Activated T-helper 2 cell treated with anti-CD3 and anti-CD28 coated beads, Interferon-gamma antibody, Interleukin-2, Interleukin-4, amounts not matched to agents 10 μg/mL and 5 μg/mL and 100 μg/mL, durations not matched to agents 14 hours and 24 hours and 36 hours (primary cell): ENCODE measurements at places on chromosomes 13 and 19. TPM values are rescaled to one million over a fixed set of nuclear protein-coding genes. Genes with fewer than 3 reads are reported as not detected.

ZNF844 gene
- total RNA-seq: 1.7 and 2.0 TPM in 2 replicates

PLEKHG2 gene
- total RNA-seq: 49.8 and 50.7 TPM in 2 replicates

GPC6 gene
- not detected in 2 replicates for total RNA-seq

B3GNT3 gene
- total RNA-seq: not detected in 2 replicates

CLDN10 gene
- not detected in 2 replicates for total RNA-seq

CAMSAP3 gene
- 0.23 and 0.55 TPM in 2 replicates for total RNA-seq

CNN2 gene
- 160 and 163 TPM in 2 replicates for total RNA-seq

PDE4A gene
- 105 TPM in 2 replicates for total RNA-seq

FCAR gene
- total RNA-seq: not detected in 2 replicates

CAB39L gene
- total RNA-seq: 4.0 and 5.8 TPM in 2 replicates

ING1 gene
- total RNA-seq: 16.3 and 17.9 TPM in 2 replicates

DLL3 gene
- total RNA-seq: 1.6 and 1.8 TPM in 2 replicates

KL gene
- 0.14 TPM in 2 replicates for total RNA-seq

KRTDAP gene
- total RNA-seq: not detected in 2 replicates

GRCh38 chr19:18651733-18652132 is 14.9 kb downstream of the KLHL26 start:
- no peak for DNase-seq

- DNase-seq: no peak
Measured at GRCh38 chr19:54024660-54025059, 33.2 kb downstream of the CACNG6 start.

DNA sequence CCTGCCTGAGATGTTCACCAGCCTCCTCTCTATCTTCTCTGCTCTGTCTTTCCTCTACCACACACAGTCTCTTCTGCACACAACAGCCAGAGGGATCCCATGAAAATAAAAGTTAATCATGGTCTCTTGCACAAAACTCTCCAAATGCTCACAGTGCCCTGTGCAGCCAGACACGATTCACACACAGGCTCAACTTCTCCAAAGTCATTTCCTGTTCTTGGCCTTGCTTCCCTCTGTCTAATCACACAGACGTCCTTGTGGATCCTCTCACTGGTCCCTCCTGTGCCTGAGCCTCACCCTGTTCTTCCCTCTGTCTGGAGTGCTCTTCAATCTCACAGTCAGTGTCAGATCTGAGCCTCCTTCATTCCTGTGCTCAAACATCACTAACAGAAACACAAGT is 7.8 kb downstream of the SIGLEC12 start:
- DNase-seq: no peak

DNA sequence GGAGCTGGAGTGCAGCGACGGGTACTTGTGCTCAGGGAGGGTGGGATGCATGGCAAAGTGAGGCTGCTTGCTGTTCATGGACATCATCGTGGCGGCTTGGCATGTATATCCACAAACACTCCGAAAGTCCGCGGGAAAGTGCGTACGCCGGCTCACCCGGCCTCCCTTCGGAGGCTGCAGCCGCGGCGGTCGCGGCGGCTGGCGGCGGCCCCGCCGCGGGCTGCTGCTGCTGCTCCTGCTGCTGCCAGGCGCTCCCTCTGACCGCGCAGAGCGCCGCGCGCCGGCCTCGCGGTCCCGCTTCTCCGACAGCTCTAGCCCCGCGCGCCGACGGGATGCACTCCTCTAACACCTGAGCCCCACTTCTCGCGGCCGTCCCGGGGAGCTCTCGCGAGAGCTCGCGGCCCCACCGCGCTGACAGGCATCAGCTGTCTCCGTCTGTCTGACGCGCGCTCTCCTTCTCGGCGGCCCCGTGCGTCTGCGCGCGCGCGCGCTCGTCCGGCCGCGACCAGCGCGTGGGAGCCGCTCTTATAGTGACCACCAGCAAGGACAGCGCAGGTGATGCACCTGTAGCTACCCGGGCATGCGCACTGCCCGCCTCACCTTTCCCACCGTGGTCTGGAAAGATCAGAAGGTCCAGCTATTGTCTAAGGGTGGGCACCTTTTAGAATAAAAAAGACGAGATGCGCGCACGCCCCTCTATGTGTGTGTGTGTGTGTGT is at the start of gene POU4F1:
POU4F1 (minus strand) TSS at position 313 of the 718 bp plus-strand sequence; CDS start at position 87, 226 bp downstream.
- peak; percentile 68 for DNase-seq

DNA sequence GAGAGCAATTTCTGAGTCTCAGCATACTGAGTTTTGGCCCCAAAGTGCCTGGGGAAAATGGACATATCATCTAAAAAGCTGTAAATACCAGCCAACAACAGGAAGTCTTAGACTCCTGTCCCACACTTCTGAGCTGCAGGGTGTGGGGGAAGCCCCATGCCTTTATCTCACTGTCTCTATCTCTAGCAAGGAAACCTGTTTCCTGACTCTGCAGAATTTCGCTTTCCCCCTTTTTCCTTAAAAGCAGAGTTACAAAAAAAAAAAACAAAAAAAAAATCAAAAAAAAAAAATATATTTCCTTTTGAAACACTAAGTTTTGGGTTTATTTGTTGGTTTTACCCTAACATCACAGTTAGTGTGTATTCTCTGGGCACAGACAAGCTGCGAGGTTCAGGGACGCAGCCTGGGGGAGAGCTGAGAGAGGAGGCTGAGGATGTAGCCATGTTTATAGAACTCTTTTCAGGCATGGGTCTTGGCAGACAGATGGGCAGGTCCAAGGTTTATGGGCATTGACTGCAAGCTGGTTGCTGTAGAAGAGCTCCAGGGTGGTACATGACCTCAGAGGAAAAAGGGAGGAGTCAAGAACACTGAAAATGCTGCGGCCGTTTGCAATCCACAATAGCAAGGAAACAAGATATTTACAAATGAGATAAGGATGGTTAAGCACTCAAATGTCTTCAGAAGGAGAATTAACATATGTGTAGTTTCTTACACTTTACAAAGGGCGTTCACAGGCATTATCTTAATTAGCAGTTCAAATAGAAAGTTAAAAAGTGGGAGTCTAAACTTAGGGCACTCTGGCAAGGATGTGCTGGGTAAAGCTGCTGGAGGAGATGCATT is 4.9 kb downstream of the MBNL2 start:
- peak; percentile 40 for DNase-seq

DNA sequence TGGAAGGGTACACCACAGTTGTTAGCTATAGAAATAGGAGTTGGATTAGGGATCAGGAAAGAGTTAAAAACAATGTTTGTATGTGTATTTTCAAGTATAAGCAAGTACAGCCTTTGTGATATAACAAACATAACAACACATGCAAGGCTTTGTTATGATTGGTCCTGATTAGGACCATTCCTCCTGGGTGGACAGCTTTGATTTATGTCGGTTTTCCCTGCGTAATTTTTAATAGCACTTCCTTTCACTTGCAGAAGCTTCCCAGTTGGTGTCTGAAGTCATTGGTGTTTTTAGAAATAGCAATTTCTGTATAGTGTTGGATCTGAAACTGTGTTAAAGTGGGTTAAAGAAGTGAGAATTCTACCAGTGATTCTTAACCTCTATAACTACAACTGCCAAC is 10.0 kb downstream of the FNDC3A start:
- no peak for DNase-seq

- no peak for DNase-seq
Measured at GRCh38 chr19:33175156-33175782, 18.9 kb upstream of the LRP3 start.

DNA sequence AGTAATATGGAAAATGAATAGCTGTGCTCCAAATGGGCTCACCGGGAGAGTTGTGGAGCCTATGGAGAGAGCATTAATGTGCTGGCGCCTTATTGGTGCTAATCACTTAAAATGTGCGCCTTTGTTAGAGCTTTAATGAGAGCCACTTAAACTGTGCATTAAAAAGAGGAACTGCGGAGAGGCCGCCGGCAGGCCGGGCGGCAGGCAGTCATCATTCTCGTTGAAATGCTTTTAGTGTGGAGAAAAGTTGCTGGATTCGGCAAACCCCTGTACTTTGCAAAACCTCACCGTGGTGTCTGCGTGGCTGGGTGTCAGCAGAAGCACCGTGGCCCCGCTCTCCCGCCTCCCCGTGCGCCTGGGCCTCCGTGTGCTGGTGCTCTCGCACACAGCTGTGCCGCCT is 105.5 kb downstream of the KDM4B start:
- DNase-seq: no peak

- no peak for DNase-seq
Measured at GRCh38 chr19:1756705-1757465, 3.6 kb downstream of the ONECUT3 start.

DNA sequence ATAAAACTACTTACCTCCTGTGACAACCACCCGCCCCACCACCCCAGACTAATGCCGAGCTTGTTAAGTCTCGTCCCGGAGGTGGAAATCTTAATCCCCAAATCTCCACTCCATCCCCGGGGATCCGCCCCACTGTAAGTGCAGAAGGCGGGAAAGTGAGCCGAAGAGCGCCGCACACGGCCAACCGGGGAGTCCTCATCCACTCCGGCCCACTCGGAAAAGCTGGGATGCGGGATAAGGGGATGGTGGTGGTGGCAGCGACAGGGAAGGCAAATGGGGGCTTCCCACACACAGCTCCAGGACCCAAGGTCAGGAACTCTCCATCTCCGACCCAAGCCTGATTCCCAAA is 621 bp downstream of the FBL start:
- no peak for DNase-seq

GRCh38 chr13:98987275-98987674 is 9.4 kb upstream of the DOCK9 start:
- no peak for DNase-seq

GRCh38 chr19:33404506-33405253 is 31.2 kb downstream of the CEBPG start:
- no peak for DNase-seq

DNA sequence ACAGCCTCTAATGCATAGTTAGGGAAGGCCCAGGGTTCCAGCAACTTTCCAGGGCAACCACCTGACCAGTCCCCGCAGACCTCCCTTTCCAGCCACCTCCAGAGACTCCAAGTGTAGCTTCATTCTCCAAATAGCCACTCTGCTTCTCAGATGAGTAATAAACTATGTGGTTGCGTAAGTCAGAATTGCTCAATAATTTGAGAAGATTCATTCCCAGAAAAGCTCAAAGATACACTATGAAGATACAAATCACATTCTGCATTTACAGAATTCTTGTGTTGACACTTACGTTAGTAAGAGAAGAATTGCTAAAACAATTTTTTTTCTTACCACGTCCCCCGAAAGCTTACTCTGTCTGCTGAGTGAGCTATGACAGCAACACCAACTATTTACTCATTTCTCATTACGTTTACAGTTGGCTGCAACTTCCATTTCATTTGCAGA is 8.2 kb upstream of the LATS2 start:
- no peak for DNase-seq

DNA sequence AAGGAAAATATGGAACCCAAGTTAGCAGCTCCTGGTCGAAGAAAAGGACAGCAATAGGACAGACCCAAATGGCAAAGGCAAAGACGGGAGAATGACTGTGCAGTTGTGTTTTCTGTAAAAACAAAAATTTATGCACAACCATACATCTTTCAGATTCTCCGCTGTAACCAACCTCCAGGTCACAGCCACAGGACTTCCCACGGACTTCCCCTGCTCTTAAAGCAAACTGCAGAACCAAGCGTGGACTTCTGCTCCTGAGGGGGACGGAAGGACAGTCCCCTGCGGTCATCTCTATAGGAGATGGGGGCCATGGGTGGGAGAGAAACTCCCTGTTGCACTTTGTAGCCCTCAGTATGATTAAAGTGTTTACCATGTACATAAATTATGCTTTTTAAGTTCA is 2.5 kb downstream of the GRTP1 start:
- DNase-seq: no peak

DNA sequence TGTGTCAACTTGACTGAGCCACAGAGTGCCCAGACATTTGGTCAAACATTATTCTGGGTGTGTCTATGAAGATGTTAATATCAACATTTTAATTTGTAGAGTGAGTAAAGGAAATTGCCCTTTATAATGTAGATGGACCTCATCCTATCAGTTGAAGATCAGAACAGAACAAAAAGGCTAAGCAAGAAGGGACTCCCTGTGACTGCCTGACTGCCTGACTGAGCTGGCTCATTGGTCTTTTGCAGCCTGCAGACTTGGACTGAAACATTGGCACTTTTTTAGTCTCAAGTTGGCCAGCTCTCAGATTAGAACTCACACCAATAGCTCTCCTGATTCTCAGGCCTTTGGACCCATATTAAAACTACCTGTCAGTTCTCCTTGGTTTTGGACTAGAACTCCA is 600.4 kb upstream of the SLITRK6 start:
- no peak for DNase-seq

GRCh38 chr13:34464011-34464410 is 478.1 kb upstream of the NBEA start:
- DNase-seq: no peak

GRCh38 chr13:69124996-69125395 is 982.6 kb upstream of the ATXN8OS start:
- no peak for DNase-seq

GRCh38 chr13:29474991-29475390 is 120.5 kb downstream of the SLC7A1 start:
- DNase-seq: no peak

GRCh38 chr13:108760541-108760940 is 131.1 kb downstream of the MYO16 start:
- no peak for DNase-seq

DNA sequence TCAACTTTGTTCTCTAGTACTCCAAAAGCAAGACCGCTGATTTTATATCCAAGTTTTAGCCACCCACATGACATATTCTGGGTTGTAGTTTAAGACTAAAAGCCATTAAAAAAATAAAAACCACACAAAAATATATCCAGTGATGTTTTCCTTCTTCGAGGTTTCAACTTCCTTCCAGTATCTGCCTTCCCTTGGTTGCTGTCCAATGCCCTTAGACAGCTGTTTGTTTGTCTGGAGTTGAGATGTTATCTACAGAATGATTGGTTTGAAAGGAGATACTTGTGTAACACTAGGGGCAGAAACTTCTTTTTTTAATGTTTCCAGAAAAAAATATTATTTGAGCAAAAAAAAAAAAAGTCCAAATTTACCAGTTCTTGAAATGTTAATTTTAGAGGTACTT is 591.5 kb upstream of the PCDH9 start:
- DNase-seq: no peak

DNA sequence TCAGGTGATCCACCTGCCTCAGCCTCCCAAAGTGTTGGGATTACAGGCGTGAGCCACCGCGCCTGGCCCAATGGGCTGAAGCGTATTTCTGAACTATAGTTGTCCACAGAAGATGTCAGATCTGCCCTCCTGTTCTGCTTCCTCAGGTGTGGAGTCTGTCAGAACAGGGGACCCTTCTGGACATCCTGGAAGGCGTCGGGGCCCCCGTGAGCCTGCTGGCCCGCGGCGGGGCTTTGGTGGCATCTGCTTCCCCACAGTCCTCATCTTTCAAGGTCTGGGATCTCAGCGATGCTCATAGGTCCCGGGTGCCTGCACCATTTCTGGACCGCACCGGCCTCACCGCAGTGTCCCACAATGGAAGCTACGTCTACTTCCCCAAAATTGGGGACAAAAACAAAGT is 29.5 kb upstream of the SIN3B start:
- no peak for DNase-seq

GRCh38 chr13:114073881-114074612 is 58.4 kb downstream of the RASA3 start:
- no peak for DNase-seq

- no peak for DNase-seq
Measured at GRCh38 chr13:109156181-109156935, 526.9 kb downstream of the MYO16 start.

DNA sequence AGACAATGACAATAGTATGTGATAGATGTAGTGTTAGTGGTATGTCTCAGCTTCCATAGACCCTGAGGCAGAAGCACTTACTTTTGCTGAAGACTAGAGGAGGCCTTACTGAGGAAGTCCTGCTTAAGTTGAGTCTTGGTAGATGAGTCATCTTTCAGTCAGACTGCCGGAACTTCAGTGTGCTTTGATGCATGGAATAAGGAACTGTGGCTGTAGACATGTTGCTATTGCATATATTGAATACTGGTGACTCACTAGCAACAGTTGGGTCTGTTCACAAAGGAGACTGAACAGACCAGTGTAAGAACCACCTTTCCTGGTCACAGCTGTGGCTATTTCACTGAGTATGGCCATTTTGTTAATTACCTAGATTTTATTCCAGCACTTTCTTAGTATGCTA is 1000.6 kb downstream of the OLFM4 start:
- no peak for DNase-seq
